NCI-H446 (cell line): ENCODE measurements at places on chromosomes 1 and 21.

GRCh38 chr1:40301541-40302299, 15.4 kb downstream of the COL9A2 start:
- no peak for DNase-seq

- peak; percentile 75 for DNase-seq
Measured at GRCh38 chr1:230348386-230349019, 77.6 kb downstream of the PGBD5 start.

GRCh38 chr1:59116920-59117542, 179.9 kb upstream of the FGGY start:
- DNase-seq, result no peak

DNA sequence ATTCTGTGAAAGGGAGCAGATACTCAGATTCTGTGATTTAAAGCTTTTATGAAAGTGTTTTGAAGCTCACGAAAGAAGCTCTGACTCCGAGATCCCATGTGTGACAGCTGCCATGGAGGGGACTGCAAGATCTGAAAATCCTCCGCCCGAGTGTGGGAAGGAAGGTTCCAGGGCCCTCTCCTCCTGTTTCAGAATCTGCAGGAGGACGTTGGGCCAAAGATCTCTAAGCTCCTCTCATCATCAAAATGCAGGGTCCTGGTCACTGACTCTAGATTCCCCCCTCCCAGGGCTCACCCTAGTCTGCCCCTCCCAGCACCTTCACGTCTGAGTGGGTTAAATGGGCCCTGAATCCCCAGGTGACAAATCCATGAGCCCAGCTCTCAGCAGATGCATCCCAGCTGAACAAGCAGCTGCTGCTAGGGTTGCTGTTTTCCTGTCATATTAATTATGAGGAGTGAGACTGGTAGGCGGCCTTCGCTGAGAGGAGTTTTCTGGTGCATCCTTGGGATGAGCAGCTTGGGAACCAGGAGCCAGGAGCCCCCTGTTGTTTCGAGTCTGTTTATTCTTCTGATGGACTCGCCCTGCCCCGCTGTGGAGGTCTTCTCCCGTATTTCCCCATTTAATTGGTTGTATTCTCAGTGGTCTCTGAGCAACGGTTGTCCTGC, 402.0 kb downstream of the MATN1 start:
- no peak for DNase-seq

DNA sequence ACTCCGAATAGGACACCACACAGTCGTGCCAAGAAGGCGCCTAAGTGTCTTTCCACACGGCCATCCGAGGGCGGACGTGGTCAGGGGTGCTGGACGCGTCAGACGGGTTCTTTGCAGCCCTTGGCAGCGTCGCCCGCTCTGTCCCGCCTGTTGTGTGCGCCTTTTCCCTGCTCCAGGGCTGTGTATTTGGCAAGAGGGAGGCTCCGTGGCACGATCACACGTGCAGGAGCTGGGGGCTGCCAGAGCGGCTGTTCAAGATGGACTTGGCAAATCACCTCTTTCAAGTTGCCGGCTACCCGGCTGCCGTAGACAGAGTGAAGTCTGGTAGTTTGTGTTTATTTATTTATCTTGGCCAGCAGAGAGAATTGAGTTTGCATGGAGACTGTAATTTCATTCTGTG, 31.9 kb downstream of the PRKCZ start:
- no peak for DNase-seq
